ENCODE measurements at places on chromosomes 3 and 15. TPM values are rescaled to one million over a fixed set of nuclear protein-coding genes. Genes with fewer than 3 reads are reported as not detected.

GRCh38 chr3:74443102-74443501, 171.4 kb downstream of the CNTN3 start:
- no peak for DNase-seq

- no peak for DNase-seq
Measured at GRCh38 chr15:37135225-37135624, 34.9 kb upstream of the MEIS2 start.

GRCh38 chr3:110526777-110527727, 544.6 kb upstream of the NECTIN3 start:
- DNase-seq: no peak

- no peak for DNase-seq
Measured at GRCh38 chr3:139557041-139557440, 17.5 kb upstream of the RBP1 start.

- no peak for DNase-seq
Measured at GRCh38 chr15:95302809-95303208, 1027.7 kb upstream of the NR2F2 start.

DNA sequence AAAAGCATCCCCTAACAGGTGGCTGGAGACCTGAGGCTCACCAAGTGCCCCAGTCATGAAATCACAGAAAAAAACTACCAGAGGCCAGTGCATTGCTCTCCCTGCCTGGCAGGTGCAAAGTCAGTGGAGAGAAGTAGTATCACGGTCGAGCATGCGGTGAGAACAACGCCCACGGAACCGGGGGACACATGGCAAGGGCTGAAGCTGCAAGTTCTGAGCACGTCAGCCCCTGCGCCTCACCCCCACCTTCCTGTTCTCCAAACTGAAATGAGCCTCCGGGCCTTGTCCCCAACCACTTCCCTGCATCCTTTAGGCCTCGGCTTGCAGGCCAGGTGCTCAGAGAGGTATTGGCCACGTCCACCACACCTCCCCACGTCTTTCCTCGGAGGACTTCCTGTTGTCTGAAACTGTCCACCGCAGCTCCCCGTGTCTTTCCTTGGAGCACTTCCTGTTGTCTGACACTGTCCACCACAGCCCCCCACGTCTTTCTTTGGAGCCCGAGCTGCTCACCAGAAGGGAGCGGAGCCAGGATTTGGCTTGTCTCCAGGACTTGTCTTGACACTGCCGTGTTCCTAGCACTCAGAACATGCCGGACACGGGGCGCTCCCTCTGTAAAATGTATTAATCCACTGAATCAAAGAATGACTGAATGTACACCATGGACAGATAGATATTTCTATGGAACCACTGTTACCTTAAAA, 43.9 kb downstream of the NSMCE3 start:
- no peak for DNase-seq

GRCh38 chr15:50134524-50135024, 15.5 kb upstream of the ATP8B4 start:
- DNase-seq: no peak

DNA sequence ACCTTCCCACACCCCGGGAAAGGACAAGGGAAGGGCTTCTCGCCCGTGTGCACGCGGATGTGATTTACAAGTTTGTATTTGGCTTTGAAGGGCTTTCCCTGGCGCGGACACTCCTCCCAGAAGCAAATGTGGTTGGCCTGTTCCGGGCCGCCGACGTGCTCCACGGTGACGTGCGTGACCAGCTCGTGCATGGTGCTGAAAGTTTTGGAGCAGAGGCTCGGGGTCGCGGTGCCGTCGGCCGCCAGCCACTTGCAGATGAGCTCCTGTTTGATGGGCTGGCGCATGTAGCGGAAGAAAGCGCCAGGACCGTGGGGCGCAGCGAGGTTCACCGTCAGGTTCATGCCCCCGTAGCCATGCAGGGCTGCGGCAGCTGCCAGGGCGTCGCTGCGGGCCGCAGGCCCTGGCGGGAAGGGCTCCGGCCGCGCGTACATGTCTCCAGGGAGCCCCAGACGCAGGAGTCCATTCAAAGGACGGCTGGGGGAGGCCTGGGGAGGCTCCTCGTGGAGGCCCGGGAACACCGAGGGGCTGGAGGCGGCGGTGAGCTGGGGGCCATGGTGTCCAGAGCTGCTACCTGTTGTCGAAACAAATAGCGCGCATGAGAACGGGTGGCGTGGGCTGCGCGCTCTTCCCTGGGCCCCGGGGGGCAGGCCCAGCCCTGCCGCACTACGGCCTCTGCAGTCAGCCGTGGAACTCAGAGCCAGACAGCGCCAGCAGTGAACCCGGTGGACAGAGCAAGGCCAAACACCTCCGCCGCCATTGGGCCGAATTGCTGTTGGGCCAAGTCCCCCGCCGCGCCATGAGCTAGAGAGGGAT, 10.2 kb downstream of the ZIC4 start:
- DNase-seq: no peak

DNA sequence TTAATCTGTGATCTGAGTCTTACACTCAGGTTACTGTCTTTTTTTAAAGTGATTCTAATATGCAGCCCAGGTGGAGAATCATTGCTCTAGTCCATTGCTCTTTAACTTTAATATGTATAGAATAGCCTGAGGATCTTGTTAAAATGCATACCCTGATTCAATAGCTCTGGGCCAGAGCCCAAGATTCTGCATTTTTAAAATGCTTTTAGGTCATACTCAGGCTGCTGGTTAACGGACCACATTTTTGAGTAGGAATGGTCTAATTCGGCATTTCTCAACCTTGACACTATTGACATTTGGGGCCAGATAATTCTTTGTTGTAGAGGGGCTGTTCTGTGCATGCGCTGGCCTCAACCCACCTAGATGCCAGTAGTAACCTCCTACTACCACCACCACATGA, 20.9 kb upstream of the FSTL1 start:
- DNase-seq: no peak

DNA sequence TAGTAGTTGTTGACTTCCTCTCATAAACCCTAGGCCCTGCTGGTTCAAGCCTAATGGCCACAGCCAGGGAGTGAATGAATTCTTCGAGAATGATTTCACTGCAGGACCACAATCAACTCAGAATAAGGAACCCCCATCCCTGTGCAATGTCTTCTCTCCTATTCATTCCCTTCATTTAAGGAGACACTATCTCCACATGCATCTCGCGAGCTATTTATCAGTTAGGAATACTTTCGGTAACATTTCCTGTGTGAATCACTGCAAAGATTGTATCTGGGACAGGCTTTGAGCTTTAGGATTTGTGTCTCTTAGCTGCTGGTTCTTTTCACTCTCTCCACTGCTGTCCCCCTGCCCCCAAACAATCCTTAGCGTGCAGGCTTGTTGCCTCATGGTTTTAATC, 94.4 kb downstream of the MYLK start:
- no peak for DNase-seq

DNA sequence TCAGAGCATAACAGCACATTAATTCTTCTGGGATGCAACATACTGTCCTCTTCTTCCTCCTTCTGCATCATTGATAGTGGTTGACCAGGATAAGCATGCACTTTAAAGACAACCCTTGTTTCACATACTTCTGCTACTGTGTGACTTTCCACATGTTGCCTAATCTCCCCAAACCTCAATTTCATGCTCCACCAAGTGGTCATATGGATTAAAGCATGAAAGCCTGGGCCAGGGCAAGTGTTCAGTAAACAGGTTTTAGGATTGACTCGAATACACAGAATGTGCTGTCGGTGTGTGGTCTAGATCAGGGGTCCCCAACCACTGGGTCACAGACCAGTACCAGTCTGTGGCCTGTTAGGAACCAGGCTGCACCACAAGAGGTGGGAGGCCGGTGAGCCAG, 22.5 kb upstream of the BFSP2 start:
- peak; percentile 46 for DNase-seq

DNA sequence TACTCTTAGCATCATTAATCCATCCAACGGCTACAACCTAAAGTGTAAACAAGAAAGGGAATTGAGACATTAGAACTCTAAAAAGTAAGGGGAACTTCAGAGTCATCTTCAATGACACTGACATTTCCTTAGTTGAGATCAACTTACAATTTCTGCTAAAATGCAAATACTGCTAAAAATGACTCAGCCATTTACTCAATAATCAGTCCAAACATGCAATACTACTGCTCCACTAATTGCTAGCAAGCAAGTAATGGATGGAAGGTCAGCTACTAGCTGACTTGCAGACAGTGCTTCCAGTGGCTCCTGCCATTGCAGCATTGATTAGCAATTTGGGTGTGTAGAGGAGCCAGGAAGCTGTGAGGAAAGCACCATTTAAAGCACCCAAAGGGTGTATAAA, 28.4 kb downstream of the CD200R1L start:
- no peak for DNase-seq

- no peak for DNase-seq
Measured at GRCh38 chr3:68919000-68919399, 13.3 kb downstream of the TAFA4 start.

DNA sequence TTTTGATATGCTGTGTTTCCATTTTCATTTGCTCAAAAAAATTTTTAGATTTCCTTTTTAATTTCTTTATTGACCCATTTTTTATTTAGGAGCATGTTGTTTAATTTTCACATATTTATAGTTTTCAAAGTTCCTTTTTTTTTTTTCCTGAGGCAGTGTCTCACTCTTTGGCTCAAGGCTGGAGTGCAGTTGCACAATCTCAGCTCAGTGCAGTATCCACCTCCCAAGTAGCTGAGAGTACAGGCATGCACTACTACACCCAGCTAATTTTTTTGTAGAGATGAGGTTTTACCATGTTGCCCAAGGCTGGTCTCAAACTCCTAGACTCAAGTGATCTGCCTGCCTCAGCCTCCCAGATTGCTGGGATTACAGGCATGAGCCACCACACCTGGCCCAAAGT, 36.2 kb downstream of the PFN2 start:
- no peak for DNase-seq

DNA sequence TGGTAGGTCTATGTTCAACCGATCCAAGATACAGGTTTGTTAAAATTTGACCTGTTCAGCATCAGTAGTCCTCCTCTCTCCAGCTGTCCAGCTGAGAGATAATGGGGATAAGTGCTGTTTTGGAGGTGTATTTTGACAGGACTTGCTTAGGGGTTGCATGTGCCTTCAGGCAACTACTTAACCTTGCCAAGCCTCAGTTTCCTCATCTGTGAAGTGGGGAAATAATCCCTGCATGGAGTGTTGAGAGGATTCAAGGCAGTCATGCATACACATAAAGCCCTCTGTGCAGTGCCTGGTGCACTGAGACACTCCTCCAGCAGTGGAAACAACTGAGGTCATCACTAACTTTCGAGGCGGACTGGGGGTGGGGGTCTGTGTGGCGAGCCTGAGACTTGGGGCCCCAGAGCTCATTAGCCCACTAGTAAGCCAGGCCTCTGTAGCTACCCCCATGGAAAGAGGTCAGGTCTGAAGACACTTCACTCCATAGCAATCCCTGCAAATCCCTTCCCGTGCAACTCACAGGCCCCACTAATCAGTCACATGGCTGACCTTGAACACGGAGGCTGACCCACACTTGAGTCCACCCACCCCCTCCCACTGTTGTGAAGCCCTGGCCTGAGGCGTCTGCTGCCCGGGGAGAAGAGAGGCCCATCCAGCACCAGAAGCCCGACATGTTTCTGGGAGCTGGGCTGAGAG, 25.9 kb upstream of the SLC6A6 start:
- DNase-seq: no peak

GRCh38 chr15:26771578-26772153, 1.2 kb downstream of the GABRB3 start:
- DNase-seq: peak; percentile 62

- no peak for DNase-seq
Measured at GRCh38 chr3:9986230-9986725, 363 bp downstream of the EMC3 start.

DNA sequence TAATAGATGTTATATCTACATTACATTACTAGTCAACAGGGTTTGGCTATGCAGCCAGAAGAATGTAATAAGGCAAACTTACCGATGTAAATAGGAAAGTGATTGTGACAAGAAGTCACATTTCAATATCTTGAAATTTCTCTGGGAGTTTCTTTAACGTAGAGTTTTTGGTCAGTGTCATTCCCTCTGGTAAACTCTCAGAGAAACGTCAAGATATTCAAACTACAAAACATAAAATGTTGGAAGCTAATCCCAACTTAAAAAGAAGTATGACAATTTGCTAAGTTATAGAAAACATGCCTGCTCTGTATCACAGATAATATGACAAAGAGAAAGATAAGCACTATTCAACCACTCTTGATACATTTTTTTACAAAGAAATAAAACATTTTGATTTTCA, 111.2 kb upstream of the PRICKLE2 start:
- DNase-seq: no peak

- DNase-seq: no peak
Measured at GRCh38 chr3:45730409-45731154, 41.4 kb downstream of the SACM1L start.

- no peak for DNase-seq
Measured at GRCh38 chr3:142117056-142117851, 32.1 kb downstream of the TFDP2 start.

DNA sequence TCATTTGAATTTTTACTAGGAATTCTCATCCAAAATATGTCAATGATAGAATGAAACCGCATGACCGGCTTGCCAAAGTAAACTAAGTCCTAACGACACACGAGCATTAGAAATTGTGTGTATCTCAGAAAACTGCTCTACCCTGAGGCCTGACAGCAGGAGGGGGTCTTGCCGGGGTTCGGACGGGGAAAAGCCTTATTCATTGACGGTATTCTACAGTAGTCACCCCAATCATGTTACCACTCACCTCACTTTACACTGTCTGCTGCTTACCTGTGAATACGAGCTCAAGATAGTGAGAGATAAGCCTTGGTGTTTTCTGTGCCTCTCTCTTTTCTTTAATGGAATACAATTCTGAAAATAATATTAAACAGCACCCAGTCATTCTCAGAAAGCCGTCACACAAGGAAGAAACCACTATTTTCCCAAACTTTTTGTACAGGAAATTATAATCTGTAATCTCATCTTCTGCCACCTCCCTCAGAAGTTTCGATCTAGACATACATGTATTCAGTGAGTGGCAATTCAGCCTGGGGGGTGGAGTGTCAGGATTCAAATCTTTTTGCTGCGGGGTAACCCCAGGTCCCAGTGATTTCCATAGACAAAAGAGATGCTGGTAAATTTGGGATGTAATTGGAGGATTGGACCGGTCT, 492 bp upstream of the FAM43A start:
- no peak for DNase-seq

The CPB1 gene
- 1.4 TPM for polyA plus RNA-seq

The FANCD2OS gene
- 0.47 TPM for polyA plus RNA-seq

The TTLL13 gene
- polyA plus RNA-seq: 0.80 TPM

The SAMMSON gene
- polyA plus RNA-seq: 0.17 TPM

The CCR8 gene
- polyA plus RNA-seq: not detected

The CAV3 gene
- 0.51 TPM for polyA plus RNA-seq

The LSMEM2 gene
- polyA plus RNA-seq: 0.33 TPM

The ZNF80 gene
- polyA plus RNA-seq: 0.11 TPM

Measured in renal cortex interstitium (tissue), 15 donors.